ENCODE measurements at places on chromosomes 3 and 15.

DNA sequence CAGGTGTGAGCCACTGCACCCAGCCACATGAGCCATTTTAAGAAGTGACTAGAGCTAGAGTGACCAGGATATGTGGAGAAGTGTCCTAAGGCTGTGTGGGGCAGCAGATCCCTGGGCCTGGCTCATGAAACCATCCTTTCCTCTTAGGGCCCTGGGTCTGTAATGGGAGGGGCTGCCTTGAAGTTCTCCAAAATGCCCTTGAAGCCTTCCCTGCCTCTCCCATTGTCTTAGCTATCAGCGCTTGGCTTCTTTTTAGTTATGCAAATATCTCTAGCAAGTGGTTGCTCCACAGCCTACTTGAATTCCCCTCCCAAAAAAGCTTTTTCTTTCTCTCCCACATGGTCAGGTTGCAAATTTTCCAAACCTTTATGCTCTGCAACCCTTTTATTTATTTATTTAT is 112.4 kb upstream of the SPATA16 start:
- DNase-seq: no peak

DNA sequence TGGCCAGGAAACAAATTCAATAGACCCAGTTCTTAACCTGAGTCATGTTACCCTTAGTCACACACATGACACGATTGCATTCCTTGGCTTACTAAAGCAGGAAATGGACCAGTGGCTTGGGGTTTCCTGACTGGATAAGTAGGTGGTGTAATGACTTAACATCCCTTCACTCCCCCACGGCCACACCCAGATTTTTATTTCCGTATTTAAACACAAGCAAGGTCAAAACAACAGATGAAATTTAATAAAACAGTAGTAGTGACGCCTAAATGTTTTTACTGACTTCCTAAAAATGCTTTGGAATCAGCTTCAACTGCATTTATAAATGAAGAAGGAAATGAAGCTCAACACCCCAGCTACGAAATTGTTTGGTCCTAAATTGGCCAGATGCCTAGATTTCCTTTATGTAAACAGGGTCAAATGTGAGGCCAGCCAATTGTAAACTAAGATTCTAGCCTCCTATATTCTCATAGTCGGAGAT is 324.3 kb downstream of the CHST2 start:
- DNase-seq: peak; percentile 92

GRCh38 chr15:95928822-95929221 is 401.7 kb upstream of the NR2F2 start:
- no peak for DNase-seq

GRCh38 chr3:22684739-22685138 is 518.4 kb upstream of the UBE2E2 start:
- no peak for DNase-seq

GRCh38 chr15:24039683-24040082 is 352.6 kb upstream of the NDN start:
- DNase-seq: peak; percentile 5

DNA sequence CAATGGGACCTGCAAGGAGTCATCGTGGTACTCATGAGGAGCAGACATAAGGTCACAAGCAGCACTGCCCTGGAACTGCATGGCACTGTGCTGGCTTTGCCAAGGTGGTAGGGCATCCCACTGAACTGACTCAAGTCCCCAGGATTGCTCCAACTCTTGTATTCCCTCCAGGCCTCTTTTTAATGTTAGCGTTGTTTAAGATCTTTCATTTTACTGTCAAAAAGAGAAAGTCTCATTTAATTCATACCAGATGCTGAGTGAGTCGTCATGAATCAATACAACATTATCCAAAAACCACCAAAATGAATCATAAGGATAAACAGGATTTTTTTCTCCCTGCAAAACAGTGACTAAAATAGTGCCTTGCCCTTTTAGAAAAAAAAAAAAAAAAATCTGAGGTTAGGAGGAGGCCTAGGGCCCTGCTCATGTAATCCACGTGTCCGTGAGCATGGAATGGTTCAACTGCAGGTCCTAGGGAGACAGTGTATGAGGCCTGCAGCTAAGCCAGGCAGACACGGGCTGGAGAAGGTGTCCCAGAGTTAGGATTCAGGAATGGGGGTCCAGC is 36.7 kb upstream of the BLM start:
- DNase-seq: no peak

GRCh38 chr3:184669578-184669977 is 42.3 kb downstream of the MAGEF1 start:
- DNase-seq: no peak

- DNase-seq: no peak
Observed at GRCh38 chr3:42473083-42473932, 29.1 kb upstream of the VIPR1 start.

GRCh38 chr15:82656641-82657266 is 9.6 kb upstream of the CPEB1 start:
- no peak for DNase-seq

DNA sequence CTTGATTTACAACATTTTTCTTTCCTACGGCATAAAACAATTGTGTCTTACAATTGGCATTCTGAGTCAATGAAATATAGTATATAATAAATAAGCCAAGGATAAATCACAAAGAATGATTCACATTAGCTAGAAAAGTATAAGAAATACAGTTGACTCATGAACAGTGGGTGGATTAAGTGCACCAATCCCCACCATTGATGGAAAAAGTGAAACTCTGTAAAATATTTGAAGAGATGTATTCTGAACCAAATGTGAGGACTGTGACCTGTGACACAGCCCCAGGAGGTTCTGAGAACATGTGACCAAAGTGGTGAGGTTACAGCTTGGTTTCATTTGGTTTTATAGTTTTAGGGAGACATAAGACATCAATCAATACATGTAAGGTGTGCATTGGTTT is 227.5 kb downstream of the ALCAM start:
- DNase-seq: no peak

GRCh38 chr3:196144383-196145105 is 62.7 kb upstream of the TFRC start:
- no peak for DNase-seq

DNA sequence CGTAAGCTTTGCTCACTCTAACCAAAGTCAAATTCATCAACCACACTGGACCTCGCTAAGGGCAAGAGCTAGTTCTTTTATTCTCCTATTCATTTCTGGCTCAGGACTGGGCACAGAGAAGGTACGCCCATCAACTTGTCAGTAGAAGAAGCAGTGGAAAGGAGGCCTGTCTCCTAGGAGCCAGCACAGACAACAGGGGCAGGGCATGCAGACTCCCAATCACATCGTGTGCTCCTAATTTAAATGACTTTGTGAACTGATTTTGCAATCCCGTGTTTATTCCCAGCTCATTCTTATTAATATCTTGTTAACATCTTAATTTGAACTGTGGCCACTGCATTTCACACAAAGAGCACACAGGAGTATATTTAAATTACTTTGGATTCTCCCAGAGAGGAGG is 161.1 kb upstream of the BCL6 start:
- DNase-seq: no peak

GRCh38 chr3:185488465-185488864 is 10.4 kb downstream of the TMEM41A start:
- DNase-seq: no peak

DNA sequence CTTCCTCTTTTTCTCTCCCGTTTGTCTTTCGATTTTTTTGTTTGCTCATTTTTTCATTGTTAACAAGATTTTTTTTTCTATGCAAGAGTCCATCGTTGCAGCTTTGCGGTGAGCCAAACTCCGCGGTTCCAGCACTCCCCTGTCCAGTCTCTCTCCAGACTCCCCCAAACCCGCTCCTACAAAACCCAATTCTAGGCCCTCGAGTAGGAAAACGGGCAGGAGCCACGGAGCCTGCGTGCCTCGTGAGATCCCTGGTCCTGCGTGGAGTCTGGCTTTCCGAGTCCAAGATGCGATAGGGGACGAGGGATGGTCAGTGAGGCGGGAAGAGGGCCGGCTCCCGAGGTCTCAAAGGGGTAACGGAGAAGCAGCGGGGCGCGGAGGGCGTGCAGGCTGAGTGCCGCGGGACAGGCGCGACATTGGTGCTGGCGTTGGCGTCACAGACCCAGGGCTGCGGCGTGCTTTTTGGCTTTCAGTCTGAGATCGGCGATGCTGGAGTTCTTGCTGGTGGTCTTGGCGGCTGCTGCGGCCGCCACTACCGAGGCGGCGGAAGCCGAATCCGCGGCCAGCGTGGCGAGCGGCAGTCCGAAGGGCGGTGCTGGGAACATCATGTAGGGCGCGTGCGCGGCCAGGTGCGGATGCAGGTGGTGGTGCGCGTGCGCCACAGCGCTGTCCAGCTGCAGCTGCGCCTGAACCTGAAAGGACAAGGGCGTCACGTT is 8.5 kb downstream of the SHOX2 start:
- DNase-seq: peak; percentile 88

GRCh38 chr3:46844397-46844796 is 18.8 kb downstream of the MYL3 start:
- no peak for DNase-seq
